Activated CD8-positive, alpha-beta memory T cell treated with anti-CD3 and anti-CD28 coated beads for 4 hours (primary cell): ENCODE measurements at places on chromosomes 7 and 10.

GRCh38 chr10:104288355-104288754, 19.4 kb downstream of the GSTO2 start:
- DNase-seq = no peak

GRCh38 chr10:72540193-72540807, 85.6 kb downstream of the MICU1 start:
- no peak for DNase-seq

DNA sequence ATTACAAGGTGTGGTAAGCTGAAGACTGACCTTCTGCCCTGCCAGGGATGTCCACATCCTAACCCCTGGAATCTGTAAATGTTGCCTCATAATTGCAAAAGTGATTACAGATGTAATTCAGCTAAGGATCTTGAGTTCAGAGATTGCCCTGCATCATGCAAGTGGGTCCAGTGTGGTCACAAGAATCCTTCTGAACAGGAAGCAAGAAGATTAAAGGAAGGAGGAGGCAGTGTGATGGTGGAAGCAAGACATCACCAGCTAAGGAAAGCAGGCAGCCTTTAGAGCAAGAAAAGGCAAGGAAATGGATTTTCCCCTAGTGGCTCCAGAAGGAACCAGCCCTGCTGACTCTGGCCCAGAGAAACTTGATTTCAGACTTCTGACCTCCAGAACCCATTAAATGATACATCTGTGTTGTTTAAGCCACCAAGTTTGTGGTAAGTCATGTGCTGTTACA, 78.1 kb downstream of the USP6NL start:
- no peak for DNase-seq

GRCh38 chr7:24979470-24979862, 512 bp downstream of the OSBPL3 start:
- peak; percentile 47 for DNase-seq

- DNase-seq = no peak
These were observed 9.7 kb upstream of the FHIP2A start for GRCh38 chr10:114811862-114812261.

- no peak for DNase-seq
These were observed 362.8 kb downstream of the THSD7A start for GRCh38 chr7:11469028-11469745.

GRCh38 chr10:120514035-120514620, 57.1 kb downstream of the PLPP4 start:
- no peak for DNase-seq
